ENCODE measurements at places on chromosomes 1 and 21. TPM values are rescaled to one million over a fixed set of nuclear protein-coding genes. Genes with fewer than 3 reads are reported as not detected.

The LYPD8 gene
- 0.35 TPM for total RNA-seq

The ERICH3 gene
- under 0.01 TPM for total RNA-seq

The C1orf185 gene
- total RNA-seq, result not detected

The C1orf116 gene
- total RNA-seq, result not detected

The MIB2 gene
- total RNA-seq, result 60.0 TPM

The SLC26A9 gene
- total RNA-seq, result not detected

The TCHH gene
- total RNA-seq, result 0.08 TPM

The TRABD2B gene
- total RNA-seq, result not detected

The YBEY gene
- 10.8 TPM for total RNA-seq

The CTSE gene
- total RNA-seq, result 0.15 TPM

The NMNAT2 gene
- 2.2 TPM for total RNA-seq

The SHC1 gene
- total RNA-seq, result 98.8 TPM

The C1orf174 gene
- total RNA-seq, result 39.8 TPM

The GABRD gene
- 0.12 TPM for total RNA-seq

The HFM1 gene
- total RNA-seq, result 0.08 TPM

The MROH7 gene
- total RNA-seq, result 0.15 TPM

The SLC44A3 gene
- total RNA-seq, result 6.1 TPM

The ADAMTSL4 gene
- 1.4 TPM for total RNA-seq

The KCTD3 gene
- 30.7 TPM for total RNA-seq

Data from smooth muscle cell of the coronary artery (primary cell).